Heart left ventricle (tissue), 16 donors: ENCODE measurements at places on chromosomes 7 and 10. TPM values are rescaled to one million over a fixed set of nuclear protein-coding genes. Genes with fewer than 3 reads are reported as not detected.

MSMB gene
- polyA plus RNA-seq = not detected

PHYHIPL gene
- polyA plus RNA-seq = 0.08 TPM

ANXA8L1 gene
- polyA plus RNA-seq = not detected

PRSS37 gene
- polyA plus RNA-seq = not detected

BHLHA15 gene
- 0.26 TPM for polyA plus RNA-seq

- no peak for DNase-seq
Measured at GRCh38 chr7:155169498-155170065, 99.5 kb downstream of the HTR5A start.

DNA sequence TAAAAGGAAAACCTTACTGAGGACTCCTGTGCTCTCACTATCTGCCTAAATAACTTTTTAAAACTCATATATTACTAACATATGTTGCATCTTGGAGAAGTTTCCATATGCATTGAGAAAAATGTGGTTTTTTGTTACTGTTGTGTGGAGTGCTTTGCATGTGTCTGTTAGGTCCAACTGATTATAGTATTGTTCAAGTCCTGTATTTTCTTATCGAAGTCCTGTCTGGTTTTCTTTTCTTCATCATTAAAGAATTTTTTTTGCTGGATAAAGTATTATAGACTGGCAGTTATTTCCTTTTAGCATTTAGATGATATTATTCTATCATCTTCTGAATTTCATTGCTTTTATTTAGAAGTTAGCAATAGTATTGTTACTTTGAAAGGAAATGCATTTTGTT lies 59.5 kb upstream of the ACSM6 start:
- no peak for DNase-seq
